T-helper 17 cell (primary cell): ENCODE measurements at places on chromosomes 13 and 19.

GRCh38 chr13:101452519-101453485, at the start of gene ITGBL1:
Gene ITGBL1, plus strand, starts transcription at chr13:101452675. Its CDS starts 159 bp downstream, at chr13:101452834.
- DNase-seq = no peak

DNA sequence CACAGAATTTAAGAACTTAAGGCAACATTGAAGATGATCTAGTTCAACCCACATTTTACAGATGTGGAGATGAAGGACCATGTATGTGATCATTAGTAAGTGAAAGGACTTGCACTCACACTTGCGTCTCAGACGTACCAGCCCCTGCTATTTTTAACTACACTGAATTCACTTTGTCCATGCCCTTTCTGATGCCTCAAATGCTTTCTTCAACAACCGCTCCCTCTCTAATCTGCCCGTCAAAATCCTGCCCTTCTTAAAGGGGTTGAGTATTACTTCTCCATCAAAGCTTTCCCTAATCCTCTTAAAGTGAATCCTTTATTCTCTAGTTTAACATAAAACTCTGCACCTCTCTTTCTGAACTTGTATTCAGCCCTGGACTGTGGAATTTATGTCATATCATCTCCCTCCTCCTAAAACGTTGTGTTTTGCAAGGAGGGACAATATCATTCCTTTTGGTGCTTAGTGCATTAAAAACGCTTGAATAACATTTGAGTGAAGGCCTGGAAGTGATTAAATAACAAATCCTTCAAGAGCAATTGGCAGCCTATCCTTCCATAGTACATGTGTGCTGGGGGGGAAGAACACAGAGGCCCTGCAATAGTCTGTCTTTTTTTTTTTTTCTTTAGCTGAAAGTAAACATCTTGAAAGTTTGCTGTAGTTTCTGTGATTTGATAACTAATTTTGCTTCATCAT, 493.3 kb downstream of the LMO7 start:
- DNase-seq = no peak

DNA sequence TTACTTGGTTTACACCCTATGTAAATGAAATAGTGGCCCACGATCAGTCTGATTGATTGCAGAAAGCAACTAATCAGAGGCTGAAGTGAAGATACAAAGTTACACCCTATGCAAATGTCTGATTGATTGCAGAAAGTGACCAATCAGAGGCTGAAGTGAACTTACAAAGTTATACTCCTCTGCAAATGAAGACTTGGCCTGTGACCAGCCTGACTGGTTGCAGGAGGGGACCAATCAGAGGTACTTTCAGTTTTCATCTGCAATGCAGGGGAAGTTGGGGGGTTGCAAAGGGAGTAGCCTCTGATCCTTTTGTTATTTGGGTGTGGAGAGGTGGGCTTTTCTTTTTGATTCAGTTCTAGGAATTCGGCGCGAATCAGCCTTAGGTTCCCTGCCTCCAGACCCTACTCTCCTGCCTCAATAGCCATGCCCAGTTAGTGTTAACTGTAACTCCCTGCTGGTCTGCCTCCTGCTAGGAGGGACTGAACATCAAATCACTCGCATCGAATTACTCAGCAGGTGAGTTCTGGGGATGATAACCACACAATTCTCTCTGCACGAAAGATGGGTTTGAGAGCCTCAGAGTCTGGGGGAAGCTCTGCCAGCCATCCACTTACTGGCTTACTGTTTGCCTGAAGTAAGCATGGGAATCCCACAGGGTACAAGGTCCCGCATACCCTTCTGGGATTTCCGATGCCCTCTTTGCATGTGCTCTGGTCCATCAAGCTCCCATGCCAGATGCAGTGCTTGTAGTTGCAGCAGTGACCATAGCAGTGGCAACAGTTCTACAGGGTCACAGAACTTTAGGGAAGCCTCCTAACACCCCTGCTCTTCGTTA, 7.5 kb downstream of the ARL11 start:
- no peak for DNase-seq

DNA sequence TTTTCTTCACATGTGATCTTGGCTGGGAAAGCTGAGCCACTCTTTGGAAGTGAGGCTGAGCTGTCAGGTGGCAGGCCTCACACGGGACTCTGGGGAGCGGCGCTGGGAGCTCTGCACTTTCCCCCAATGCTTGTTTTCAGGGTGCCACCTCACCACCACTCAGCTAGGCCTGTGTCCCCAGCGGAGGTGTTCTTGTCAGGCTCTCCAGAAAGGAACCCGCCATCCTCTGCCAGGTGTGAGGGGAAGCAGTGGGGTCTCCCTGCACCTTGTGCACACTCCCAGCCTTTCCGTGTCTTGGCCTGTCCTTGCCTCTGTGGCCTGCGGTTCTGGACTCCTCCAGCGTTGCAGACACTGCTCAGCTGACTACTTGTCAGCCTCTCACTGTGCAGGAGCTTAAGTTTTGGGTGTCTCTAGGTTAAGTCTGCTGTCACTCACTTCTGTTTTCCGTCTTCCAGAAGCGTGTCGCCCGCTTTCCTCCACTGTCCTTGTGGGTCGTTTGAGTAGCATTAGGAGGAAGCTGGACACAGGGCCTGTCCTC, 51.9 kb downstream of the GGACT start:
- no peak for DNase-seq

DNA sequence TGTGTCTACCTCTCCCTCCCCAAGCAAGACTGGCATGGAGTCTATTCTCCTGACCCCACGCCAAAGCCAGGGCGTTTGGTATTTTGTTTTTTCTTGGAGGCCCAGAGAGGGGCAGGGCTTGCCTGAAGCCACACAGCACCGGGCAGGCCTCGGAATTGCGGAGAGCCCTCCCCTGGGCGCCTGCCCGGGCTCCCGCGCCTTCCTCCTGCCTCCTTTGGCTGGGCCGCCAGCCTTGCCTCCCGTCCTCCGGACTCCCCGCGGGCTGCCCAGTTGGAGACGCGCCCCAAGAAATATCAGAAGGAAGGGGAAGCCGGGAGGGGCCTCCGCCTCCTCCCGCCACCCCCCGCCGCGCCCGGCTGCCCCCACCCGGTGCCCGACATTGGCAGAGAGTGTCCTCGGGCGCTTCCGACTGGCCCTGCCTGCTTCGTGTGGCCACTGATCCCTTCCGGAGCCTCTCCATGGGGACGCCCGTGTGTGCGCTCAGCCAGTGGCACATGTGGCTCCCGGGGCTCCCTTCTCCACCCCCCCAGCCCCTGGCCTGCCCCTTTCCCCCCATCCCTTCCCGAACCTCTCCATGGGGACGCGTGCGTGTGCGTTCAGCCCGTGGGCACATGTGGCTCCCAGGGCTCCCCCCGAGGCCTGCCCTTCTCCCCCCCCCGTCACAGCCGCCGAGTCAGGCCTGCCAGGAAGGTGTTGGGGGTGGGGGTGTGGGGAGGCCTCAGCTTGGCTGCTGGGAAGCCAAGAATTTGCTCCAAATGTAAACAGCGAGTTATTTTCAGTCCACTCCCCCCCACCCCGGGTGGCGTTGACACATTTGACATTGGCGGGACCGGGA, 37.3 kb downstream of the NFIC start:
- DNase-seq = no peak

GRCh38 chr13:48510698-48511097, 22.2 kb downstream of the RCBTB2 start:
- DNase-seq = no peak

DNA sequence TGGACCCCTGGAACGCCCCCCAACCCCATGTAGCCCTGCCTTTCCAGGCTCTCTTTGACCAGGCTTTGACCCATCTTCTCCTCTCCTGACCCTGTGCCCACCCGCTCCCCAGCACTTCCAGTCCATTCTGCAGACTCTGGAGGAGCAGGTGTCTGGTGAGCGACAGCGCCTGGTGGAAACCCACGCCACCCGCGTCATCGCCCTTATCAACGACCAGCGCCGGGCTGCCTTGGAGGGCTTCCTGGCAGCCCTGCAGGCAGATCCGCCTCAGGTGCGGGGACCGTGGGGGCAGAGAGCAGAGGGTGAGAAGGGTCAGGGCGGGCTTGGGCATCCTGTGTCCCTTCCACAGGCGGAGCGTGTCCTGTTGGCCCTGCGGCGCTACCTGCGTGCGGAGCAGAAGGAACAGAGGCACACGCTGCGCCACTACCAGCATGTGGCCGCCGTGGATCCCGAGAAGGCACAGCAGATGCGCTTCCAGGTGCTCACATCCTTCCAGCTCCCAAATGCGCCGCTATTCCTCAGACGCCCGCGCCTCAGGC, 6.1 kb downstream of the APLP1 start:
- DNase-seq = no peak

DNA sequence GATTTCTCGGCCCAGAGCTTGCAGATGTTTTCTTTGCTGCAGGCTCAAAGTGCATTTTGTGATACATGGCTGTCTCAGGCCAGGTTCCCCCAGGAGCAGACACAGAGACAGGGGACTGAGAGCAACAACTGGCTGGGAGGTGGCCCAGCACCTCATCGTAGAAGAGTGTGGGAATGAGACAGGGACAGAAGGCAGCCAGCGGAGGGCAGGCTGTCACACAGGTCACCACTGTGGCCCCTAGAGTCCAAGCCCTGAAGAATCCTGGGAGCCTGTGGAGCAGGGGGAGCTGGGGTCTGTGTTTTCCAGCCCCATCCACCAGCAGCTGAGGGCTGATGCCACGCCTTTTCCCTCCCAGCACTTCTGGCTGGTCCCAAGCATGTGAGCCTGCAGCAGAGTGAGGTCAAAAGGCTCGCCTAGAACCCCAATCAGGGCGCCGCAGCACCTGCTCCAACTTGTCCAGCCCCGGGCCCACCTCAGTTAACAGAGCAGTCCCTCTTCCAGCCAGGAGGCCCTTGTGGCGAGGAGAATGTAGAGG, 723.8 kb downstream of the UQCRFS1 start:
- no peak for DNase-seq

DNA sequence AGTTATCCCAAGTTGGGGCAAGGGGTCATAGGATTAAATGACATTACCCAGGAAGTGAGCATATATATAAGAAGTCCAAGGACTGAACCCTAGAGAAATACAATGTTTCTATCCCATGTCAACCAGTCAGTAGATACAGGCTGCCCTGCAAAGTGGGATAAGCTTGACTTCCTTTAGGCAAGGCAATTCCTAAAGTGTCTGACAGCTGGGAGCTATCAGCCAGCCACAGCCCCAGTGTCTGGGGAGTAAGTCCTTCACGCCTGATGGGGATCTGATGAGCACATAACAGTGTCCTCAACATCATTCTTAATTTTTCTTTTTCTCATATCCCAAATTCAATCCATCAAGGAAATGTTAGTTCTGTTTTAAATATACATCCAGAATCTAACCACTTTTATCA, 54.1 kb downstream of the DNAJC15 start:
- DNase-seq = no peak

DNA sequence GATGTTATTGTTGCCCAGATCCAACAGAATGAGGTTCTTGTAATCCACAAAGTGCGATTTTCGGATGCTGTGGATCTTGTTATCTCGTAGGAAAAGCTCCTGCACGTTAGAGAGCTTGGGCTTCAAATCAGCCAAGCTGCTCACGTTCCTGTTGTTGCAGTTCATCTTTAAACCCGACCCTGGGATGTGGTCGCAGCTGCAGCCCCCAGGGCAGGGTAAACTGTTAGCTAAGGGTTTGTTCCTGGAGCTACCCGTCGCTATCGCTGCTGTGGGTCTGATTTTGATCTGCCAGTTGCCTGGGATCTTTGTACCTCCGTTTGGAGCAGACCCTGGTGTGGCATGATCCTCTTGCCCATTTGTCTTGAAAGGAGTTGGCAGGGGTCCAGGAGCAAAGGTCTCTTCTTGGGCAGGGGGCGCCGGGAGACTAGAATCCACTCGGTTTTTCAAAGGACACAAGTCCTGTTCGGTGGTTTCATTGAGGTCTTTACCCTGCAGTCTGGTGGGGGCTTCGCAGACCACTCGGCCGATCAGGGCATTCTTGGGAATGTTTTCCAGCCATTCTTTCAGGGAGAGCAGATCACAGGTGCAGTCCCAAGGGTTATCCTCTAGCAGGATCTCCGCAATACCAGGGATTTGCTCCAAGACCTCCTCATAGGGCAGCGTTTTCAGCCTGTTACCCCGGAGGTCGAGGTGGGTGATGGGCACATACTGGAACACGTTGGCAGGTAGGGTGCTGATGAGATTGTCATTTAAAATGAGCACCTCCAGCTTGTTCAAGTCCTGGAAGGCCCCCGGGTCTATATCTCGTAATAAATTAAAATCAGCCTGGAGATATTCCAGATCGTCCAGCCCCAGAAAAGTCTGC, 1.8 kb downstream of the SLITRK1 start:
- no peak for DNase-seq

- DNase-seq = no peak
Observed at GRCh38 chr19:12785431-12786031, 5.8 kb upstream of the JUNB start.

DNA sequence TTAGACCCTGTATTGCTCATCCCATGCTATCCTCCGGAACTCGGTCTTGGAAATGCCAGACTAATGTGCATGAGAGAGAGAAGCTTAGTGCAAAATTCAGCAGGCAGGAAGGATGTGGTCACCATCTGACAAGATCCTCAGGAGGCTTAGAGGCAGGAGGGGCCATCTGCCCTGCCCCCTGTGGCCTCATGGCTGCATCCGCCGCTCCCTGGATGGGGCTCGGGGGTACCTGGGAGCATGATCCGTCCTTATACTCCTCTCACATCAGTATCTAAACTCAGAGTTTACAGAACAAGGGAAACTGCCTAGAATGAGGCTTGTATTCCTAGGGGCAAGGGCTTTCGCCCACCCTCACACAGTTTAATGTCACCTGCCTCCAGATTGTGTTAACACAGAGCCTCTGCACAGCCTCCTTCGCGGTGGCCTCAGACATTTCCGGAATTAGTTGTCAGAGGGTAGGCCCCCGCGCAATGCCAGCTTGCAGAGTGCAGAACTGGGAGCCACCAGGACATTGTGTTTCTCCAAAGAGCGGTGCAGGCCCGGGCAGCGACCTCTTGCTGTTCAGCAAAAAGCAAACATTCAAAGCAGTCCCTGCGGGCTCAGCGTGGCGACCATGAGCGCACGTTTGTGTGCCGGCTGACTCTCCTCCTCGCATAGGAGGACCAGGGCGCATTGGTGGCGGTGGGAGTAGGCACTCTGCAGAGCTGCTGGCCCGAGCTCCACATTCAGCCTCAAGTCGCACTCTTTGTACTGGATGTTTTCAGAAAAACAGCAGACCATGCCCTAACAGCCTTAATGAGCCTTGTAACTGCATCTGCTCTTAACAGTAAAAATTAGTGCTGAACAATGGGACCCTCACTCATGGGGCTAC, 39.1 kb downstream of the GPR12 start:
- no peak for DNase-seq

GRCh38 chr13:41919031-41919740, 41.7 kb downstream of the VWA8 start:
- no peak for DNase-seq

- no peak for DNase-seq
Observed at GRCh38 chr19:4952945-4953344, 16.0 kb upstream of the KDM4B start.
